Natural killer cell (primary cell): ENCODE measurements at places on chromosomes 7 and 10.

- DNase-seq: no peak
These were observed 215.8 kb downstream of the MLLT10 start for GRCh38 chr10:21749788-21750187.

DNA sequence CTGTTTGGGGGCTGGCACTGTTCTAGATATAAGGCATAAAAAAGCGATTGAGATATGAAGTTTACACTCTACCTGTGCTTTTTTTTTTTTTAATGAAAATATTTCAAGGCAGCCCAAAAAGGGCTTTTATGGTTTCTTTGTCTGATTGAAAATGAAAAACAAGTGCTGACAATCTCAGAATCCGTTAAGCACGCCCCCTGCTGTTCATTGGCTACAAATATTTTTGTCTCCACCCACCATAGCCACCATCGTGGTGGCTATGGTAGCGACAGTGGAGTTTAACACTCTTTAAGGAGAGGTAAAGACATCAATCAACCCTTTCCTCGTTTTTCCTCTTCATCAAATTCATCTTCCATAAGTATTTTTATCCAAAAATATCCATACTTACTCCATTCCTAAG, 94.2 kb downstream of the CD36 start:
- DNase-seq: no peak

GRCh38 chr10:105096316-105096715, 455.2 kb downstream of the SORCS3 start:
- no peak for DNase-seq

GRCh38 chr10:75995041-75995430, 563.6 kb downstream of the LRMDA start:
- DNase-seq: no peak

GRCh38 chr10:89744026-89744425, 42.6 kb downstream of the KIF20B start:
- DNase-seq: no peak

DNA sequence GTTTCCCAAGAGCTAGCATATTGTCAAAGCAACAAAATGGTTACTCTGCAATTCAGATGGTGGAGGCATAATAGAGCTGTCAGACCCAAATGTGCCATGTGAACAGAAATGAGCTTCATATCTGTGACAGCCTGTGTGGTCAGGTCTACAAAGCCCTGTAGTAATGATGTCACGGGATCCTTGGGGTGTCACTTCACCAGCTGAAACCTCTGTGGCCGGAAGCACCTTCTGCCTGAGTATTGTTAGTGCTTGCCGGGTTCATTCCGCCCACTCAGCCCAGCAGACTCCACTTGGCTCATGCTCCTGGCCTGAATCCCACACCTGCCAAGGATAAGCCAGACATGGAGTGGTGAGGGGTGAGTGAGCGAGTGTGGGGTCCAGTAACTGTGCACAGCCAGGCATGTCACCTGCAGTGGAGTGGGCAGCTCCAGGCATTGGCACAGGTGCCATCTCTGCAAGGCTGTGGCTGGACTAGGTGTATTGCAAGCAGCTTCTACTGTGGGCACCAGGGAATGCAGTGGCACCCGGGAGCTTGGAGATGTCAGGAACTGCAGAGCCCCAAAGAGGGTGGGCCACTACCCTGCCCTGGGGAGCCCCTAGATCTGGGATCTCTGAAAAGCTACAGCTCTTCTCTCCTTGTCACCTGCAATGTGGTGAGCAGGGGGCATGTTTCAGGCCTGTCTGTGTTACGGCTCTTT, 341.9 kb upstream of the CHRM2 start:
- no peak for DNase-seq

GRCh38 chr7:51455513-51455912, 138.9 kb upstream of the COBL start:
- no peak for DNase-seq

GRCh38 chr7:12719141-12719919, 31.9 kb downstream of the ARL4A start:
- DNase-seq: peak; percentile 8

- no peak for DNase-seq
These were observed 5.6 kb downstream of the MGAM start for GRCh38 chr7:142001163-142001874.

DNA sequence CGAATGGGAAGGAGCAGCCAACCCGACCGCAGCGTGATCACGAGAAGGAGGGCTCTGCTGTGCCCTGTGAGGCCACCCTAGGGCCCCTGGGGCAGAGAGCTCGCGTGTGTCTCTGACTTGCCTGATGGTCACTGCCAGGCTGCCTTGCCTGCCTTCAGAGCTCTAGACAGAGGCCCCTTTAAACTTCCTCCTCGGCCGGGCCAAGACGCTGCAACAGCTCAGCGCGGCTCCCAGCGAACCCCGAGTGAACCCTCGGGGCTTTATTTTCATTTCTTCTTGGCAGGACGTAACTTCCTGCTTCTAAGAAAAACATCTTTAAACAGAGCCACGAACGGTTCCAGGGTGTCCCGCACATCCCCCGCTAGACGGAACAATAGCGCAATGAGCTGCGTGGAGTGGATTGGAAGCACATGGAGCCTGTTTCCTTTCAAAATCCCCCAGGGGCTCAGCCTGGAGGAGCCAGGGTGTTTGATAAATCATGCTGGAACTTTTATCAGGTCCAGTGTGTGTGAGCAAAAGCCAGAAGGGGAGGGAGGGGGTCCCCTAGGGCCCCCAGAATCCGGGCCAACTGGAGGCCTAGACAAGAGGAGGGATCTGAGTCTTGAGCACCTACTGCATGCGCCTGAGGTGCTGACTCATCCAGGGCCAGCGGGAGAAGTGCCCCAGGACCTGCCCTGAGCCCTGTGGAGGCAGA, 134.1 kb upstream of the GDF10 start:
- no peak for DNase-seq
